ENCODE measurements at places on chromosomes 4 and X.

DNA sequence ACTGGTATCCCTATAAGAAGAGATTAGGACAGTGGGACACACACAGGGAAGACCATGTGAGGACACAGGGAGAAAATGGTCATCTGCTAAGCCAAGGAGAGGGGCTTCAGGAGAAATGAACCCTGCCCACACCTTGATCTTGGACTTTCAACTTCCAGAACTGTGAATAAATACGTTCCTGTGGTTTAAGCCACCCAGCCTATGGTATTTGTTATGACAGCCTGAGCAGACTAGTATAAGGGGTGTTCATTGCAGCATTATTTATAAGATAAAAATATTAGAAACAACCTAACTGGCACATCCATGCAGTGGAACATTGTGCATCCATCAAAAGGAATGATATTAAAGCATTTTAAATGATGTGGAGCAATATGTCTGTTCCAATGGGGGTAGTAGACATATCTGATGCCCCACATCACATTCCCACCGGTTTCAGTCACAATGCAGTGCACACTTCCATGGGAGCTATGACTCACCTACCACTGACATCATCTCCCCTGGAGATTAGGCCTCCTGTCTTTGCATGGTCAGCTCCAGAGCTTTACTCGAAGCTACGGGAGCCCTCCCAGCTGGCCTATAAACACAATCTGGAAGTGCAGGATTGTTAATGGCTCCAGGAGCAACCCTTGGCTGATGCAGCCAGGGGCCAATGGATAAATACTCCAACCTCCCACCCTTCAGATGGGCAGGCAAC lies 38.9 kb upstream of the MAMLD1 start:
- no peak for DNase-seq

- DNase-seq, result no peak
These were observed 14.3 kb downstream of the G3BP2 start for GRCh38 chr4:75658876-75659275.

GRCh38 chrX:132639446-132639845 lies 150.6 kb upstream of the MBNL3 start:
- DNase-seq, result no peak

DNA sequence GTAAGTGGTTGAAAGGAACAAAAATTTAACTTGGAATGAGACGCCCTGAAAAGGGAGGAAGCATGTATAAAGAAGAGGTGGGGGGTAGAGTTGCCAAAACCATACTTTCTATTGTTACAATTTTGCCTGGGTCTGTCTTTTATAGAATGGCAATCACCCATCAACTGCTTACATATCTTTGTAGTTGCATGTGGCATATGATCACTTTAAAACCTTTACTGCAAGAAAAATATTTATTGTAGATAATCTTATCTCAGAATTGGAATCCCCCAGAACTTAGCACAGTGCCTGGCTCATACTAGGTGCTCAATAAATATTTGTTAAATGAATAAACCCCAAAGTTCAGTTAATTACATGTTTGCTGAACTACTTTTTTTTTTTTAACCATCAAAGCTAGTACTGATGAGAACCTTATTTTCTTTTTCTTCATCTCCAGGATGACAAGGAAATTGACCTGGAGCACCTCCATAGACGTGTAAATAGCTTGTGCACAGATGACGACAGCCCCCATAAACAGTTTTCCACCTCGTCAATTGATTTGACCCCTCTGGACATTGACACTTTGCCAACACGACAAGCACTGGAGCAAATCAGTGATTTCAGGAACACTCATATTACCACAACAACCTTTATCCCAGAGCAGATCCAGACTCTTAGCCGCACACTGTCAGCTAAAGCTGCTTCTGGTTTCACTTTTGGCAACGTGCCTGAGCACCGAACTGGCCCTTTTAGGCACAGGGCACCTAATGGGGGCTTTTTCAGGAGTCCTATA lies 56.7 kb upstream of the ATOH1 start:
- DNase-seq, result no peak

- no peak for DNase-seq
These were observed 129.2 kb upstream of the ETNPPL start for GRCh38 chr4:108891896-108892590.

DNA sequence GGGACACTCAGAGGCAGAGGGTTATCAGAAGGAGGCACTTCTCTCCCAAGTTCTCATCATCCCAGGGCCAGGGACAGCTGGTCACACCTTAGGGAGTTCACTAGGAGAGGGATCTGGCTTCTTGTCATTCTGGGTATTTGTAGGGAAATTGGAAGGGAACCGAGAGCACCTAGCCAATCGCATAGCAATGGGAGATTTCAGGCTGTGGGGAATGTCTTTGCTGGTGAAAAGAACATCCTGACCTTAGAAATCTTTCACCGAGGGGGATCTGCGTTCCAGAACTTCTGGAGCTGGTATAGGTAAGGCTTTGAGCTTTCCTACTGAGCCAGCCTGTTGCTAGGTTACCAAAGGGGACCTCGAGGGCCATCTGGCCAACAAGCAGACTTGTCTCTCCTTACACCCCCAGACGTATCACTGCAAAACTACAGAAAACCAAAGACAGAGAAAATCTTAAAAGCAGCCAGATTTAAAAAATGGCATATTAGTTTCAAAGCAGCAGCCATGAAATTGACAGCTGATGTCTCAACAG lies 6.8 kb downstream of the HTT-AS start:
- DNase-seq, result no peak

DNA sequence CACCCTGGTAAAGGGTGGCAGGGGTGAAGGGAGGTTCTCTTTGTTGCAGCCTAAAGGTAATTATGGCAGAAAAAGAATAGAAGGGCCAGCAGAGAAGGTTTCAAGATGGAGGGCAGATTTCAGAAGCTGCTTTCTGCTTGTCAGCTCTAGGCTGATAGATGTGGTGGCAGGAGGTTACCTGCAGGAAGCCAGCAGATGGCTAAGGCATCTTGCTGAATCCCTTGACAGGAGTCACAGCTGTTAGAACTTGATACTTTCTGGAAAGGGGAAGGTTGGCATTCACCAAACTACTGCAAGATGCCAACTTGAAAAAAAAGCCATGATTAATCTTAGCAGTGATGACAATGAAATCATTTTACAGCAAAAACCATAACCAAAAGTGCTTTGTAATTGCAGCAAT lies 69.5 kb upstream of the CBLL2 start:
- DNase-seq, result no peak

DNA sequence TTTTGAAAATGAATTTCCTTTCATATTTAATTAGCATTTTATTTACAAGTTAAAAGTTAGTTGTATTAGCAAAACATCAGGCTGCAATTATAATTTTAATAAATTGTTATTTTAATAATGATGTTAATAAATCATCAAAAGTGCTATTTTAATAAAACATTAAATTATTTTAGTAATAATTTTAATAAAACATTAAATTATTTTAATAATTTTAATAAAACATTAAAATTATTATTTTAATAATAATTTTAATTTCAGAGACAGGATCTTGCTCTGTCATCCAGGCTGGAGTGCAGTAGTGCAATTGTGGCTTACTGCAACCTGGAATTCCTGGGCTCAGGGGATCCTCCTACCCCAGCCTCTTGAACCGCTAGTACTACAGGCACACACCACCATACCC lies 10.8 kb downstream of the RAP2C start:
- no peak for DNase-seq

DNA sequence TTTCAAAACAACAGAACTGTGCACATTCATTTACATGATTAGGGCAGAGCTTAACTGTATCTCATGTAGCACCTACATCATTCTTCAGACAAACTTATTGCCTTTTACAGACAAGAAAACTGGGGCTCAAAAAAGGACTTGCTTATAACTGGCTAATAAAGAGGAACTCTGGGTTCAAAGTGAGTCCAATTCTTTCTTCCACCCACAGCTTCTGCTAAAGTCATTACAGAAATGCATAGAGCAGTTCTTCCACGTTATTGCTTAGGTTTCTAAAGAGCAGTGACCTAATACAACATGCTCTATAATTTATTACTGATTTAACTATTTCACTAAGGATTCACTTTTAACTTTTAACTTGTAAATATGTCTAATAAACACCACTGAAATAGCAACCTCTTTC lies 60.6 kb downstream of the ELOVL6 start:
- no peak for DNase-seq

DNA sequence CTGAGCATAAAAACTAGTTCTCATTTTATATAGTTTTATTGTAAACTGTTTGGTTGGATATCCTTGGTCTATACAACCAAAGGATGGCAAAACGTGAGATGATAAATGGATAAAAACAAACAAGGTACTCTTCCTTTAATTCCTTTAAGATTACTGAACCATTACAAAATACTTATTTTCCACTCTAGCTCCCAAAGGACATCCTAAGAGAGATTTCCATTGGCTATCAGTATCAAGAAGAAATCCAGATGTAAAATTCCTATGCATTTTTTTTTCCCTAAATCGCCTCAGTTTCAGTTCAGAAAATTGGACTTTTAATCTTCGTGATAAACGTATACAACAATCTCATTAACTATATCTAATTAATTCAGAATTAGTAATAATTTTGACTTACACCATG lies 2.3 kb downstream of the FBXL5 start:
- no peak for DNase-seq

- DNase-seq, result no peak
These were observed 597.6 kb upstream of the CPEB2 start for GRCh38 chr4:14404730-14405129.

DNA sequence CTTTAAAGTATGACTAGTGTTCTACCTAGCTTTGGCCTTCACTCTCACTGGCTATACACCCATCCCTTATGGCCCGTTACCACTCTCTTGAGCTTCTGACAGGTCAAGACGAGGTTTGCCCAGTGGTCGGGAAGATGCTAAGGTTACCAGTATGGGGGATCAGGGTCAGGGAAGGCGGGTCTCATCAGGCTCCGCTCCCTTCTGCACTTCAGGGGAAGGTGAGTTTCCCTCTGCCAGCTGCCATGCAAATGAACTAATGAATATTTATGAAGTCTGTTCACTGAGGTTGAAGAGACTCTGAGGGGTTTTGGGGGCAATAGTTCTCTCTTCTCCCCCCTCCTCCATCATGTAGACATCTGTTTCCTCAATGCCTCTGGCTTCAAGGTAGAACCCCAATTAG lies 6.6 kb downstream of the EFNB1 start:
- no peak for DNase-seq

- DNase-seq, result no peak
These were observed 352.3 kb upstream of the TENM3 start for GRCh38 chr4:181890911-181891310.

DNA sequence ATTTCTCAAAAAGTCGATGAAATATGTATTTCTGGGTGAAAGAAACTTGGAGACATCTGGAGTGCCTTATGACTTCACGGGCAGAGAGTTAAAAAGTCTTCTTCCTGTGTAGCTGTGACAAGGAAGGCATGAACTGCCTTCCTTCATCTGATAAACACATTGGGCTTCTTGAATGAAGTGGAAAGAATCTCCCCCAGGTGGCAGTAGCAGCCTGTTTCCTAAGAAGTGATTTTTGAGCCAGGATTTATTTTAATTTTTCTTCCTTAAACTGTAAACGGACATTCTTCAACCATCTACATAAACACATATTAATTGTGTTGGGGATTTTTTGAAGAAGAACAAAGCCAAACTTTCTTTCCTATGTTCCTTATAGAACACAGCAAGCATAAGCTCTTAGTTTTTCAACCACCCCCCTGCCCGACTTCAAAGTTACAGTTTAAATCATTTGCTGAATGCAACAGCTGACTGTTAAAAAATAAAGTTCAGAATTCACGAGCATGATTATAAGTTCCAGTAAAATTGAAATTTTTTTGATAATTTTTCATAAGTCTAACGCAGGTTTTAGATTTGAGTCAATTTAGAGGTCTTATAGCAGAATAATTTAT lies 980 bp upstream of the GIMD1 start:
- no peak for DNase-seq

DNA sequence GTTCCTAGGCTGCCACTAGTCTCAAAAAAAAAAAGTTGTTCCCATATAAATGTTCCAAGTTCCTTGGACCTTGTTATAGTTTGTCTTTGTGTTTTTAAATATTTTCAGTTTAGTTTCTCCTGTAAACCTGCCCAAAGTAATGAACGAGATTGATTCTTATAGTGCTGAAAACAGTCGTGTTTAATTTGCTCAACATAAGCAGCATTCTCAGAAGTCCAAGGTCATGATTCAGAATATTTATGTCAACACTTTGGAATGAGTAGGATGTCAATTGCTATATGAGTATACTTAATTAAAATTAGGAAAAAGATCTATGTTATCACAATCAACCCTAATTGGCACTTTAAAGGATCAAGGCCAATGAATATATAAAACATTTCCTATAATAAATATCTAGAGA lies 510.9 kb downstream of the PPP4R3C start:
- no peak for DNase-seq

DNA sequence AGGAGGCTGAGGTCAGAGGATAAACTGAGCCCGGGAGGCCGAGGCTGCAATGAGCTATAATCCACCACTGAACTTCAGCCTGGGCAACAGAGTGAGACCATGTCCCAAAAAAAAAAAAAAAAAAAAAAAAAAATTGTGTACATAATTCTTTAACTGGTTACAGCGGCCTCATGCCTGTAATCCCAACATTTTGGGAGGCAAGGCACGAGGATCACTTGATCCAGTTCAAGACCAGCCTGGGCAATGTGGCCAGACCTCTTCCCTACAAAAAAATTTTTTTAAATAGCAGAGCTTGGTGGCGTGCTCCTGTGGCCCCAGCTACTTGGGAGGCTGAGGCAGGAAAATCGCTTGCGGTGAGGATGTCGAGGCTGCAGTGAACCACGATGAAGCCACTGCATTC lies 9.3 kb downstream of the KLHL15 start:
- no peak for DNase-seq

- DNase-seq, result no peak
These were observed 56.2 kb downstream of the PROM1 start for GRCh38 chr4:16027626-16028025.

- no peak for DNase-seq
These were observed 251.1 kb upstream of the HTR2C start for GRCh38 chrX:114332766-114333165.

- no peak for DNase-seq
These were observed 2.0 kb downstream of the C4orf51 start for GRCh38 chr4:145681956-145682355.
